ENCODE measurements at places on chromosomes 16 and 17.

GRCh38 chr17:45370949-45371413 lies 54.2 kb upstream of the MAP3K14 start:
- no peak for DNase-seq

DNA sequence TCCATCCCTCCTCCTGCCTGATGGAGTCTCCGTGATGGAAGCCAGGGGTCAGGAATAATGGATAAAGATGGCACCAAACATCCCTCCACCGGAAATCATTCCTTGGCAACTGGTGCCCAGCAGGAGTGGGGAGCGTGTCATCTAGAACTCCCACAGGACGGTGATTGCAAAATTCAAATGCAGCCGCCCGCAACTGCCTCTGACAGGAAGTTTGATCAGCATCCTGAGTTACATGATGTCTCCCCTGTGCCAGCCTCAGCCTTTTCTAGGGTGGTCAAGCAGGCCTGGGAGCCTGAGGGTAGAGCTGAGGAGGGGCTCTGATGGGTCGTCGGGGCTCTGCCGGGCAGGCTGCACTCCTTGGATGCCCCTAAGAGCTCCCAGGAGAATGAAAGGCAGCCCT lies 52.8 kb downstream of the GSG1L start:
- DNase-seq, result no peak

DNA sequence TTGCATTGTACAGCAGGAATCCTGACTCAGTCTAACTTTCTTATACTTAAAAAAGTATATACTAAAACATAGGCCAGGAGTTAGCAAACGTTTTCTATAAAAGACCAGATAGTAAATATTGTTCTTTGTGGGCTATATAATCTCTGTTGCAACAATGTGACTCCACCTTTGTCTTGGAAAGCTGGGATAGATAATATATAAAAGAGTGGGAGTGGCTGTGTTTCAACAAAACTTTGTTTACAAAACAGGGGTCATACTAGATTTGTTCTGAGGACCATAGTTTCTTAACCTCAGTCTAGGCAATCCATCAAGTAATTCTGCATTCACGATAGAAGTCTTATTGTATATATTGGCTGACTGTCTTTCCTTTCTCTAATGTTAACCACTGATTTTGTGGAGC lies 9.0 kb upstream of the TBC1D3B start:
- DNase-seq, result no peak

DNA sequence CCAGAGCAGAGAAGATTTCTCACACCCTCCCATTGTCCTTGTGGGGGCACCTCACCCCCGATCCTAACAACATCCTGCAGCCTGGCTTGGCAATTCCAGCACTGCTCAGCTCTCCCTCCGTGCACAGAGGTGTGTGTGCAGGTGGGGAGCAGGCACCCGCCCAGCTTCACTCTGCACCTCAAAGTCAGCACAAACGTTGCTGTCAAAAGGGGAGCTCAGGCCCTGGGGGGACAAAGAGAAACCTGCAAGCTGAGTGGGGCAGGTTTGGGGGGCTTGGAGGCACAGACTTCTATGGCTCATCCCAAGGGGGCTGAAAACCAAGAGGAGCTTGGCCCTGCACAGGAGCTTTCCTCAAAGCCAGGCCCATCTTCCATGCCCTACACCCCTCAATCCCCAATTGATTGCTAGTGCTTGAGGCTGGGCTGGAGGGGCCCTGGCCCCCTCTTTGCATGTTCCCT lies 231.9 kb upstream of the TNRC6C start:
- DNase-seq, result no peak

GRCh38 chr16:1863681-1864460 lies 8.1 kb downstream of the MEIOB start:
- no peak for DNase-seq
